ENCODE measurements at places on chromosomes 3 and 15.
A peak's percentile ranks its signal among the peaks of the same experiment; 100 is the strongest.

DNA sequence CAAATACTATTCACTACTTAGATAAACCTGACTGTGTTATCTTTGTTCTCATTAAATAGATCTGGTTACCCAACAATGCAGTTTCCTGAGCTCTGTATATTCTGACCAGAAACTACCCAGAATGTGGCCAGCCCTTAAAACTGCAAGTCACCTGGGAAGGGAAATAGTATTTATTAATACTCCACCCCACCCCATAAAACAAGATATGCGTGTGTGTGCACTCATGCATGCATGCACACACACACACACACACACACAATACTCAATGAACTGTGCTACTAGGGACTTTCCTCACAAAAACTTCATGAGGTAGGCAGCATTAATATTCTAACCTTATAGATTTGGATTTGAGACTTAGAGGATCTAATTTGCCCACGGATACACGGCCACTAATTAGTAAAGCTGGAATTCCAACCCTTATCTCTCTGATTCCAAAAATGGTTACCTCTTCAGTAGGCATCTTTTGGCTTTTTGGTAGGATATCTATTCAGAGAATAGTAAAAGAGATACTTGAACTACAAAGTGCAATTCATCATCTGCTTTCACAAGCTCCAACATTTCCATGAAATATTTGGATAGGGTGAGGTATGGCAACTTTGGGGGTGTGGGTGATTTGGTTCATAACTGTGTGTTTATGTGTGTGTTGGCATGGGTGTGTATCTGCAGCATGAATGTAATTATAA lies 197.0 kb upstream of the CFAP20DC start:
- no peak for DNase-seq

GRCh38 chr3:89025185-89025584 lies 82.2 kb upstream of the EPHA3 start:
- DNase-seq = no peak

DNA sequence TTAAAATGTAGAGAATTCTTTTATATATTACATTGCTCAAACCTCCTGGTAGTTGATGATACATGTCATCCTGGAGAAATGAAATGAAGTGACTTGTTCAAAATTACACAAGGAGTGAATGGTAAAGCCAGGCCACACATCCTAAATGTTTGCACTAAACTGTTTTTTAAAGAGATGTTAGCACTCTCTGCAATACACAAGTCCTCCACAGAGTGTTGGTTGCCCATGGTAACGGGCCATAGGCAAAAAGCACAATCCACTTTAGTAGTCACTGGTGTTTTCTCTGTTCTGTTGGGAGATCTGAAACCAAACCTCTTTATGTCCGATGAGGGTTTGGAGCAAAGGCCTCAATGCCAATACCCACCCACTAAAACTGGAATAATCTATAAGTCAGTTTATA lies 907.4 kb downstream of the NTRK3 start:
- DNase-seq = no peak

DNA sequence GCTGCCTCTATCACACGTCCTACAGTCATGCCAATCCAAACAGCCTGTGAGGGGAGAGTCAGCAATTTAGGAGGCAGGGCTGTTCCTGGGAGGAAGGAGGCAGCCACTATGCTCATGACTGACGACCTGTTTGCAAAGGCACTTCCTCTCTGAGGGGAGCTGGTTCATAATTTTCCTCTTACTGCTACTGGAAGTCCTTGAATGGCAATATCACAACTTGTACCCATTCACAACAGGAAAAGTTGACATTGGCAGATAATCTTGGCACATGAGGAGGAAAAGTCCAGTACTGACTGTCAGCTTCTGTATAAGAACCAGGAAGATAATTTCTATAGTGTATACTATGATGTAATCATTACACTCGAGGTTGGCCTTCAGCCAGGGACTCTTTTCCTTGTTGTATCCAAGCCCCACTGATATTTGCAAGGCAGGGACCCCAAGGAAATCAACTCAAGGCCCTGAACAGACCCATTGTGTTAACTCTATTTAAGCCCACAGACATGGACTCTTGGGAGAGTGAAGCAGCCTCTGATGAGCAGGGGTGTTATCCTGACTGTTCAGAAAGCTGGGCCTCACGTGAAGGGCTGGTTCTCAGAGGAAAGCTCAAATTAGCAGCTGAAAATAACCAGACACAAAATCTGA lies 267.3 kb upstream of the ADAMTS9 start:
- DNase-seq = no peak

GRCh38 chr15:38486936-38487335 lies 33.0 kb downstream of the FAM98B start:
- no peak for DNase-seq

DNA sequence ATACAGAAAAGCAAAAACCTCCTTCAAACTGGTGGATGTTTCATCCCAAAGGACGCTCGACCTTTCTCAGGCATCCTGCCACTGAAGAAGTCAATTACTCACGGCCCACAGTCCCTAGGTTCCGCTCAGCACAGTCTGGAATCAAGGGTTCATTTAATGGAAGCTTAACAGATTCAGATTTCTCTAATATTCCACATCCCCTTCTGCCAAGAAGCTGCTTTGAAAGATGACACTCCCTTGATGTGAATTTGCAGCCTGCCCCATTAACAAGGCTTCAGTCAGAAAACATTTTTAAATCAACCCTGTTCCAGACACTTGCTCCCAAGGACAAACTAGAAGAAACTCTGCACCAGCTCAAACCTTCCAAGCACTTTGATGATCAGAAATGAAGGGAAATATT lies 81.2 kb downstream of the LIPC start:
- DNase-seq = no peak

- no peak for DNase-seq
Observed at GRCh38 chr3:170499562-170500156, 81.0 kb downstream of the CLDN11 start.

DNA sequence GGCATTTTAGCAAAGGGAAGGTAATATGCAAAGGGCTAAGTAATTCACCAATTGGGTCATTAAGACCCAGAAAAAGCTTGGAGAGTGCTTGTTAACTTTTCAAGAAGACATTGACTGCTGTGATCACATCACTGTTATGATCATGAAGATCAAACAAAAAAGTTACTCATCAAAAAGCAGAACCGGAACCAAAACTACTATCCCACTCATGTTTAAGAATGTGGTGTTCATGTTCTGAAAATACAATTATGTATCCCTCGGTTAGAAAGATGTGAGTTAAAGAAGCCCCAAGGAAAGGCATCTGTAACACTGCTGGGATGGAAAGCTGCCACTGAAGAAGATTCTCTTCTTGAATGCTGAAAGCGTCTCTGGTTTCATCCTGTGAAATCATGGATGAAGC lies 32.6 kb downstream of the BBX start:
- DNase-seq = no peak

DNA sequence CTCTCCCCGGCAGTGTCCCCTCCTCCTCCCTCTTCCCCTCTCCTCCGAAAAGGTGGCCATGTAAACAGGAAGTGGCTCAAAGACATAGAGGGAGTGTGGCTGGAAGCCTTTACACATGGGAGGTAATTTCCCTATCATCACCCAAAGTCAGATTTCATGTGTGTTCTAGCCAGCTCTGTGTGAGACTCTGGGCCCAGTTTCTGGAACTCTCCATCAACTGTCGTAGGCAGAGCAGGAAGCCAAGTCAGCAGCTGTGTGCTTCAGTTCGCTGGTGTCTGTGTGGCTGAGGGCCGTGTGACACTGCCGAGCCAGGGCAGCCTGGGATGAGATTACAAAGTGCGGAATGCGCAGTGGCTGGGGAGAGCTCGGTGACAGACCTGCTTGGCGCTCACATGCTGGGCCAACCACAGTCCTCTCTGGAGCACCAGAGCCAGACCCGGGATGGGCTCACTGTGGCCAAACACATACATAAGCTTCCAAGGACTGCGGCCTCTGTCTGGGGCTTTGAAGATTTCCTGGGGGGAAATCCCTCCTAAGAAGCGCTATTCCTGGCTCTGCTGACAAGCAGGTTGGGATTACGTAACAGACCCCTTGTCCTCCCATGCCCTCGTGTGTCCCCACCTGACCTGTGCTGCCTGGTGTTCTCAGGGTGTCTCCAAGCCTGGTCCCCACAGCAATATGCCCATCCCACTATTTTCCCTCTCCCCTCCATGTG lies 50.7 kb downstream of the UMPS start:
- DNase-seq = no peak

GRCh38 chr3:38168151-38169026 lies 3.1 kb downstream of the OXSR1 start:
- DNase-seq = no peak

GRCh38 chr3:134934933-134935332 lies 139.9 kb downstream of the EPHB1 start:
- DNase-seq = no peak

DNA sequence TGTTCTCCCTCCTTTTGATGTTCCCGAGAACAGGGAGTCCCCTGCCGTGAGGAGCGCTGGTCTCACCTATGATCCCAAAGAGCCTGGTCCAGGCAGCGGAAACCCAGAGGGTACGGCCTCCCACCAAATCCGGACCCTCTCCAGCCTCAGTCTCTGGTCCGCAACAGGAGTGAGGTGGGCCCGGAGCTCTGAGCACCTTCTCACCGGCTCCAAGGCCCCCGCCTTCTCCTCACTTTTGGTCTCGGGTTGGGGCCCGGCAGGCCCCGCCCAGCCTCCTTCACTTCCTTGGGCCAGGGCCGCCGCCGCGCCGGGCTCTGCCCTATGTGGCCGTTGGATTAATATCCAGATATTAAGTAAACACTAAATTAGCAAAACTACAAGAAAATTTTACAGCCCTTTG lies 5.7 kb upstream of the SKOR1 start:
- DNase-seq = no peak

- no peak for DNase-seq
Observed at GRCh38 chr3:177110895-177111294, 86.4 kb downstream of the TBL1XR1 start.

- peak; percentile 70 for DNase-seq
Observed at GRCh38 chr15:63466378-63467192, 37.8 kb upstream of the USP3 start.

GRCh38 chr3:129021140-129021551 lies 20.0 kb downstream of the EFCC1 start:
- no peak for DNase-seq

DNA sequence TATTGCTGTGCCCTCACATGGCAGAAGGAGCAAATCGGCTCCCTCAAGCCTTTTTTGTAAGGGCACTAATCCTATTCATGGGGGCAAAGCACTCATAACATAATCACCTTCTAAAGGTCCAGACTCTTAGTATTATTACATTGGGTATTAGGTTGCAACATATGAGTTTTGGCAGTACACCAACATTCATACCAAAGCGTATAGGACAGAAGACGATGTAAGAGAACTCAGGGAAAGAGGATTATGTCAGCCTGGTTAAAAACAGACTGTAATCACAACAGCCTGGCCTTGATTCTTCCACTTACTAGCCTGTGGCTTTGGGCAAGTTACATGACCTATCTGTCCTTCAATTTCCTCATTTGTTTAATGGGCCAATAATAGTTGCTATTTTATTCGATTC lies 828.5 kb upstream of the NECTIN3 start:
- no peak for DNase-seq

Data from CD4-positive, alpha-beta T cell treated with Interleukin-4 for 1 hour (primary cell).